Mucosa of descending colon (tissue), 3 donors: ENCODE measurements at places on chromosomes 1 and 21.
A peak's percentile ranks its signal among the peaks of the same experiment; 100 is the strongest.

GRCh38 chr1:941588-942383 lies 17.3 kb downstream of the NOC2L start:
- peak; percentile 68 for DNase-seq

GRCh38 chr1:171530676-171531075 lies 45.3 kb downstream of the PRRC2C start:
- DNase-seq, result no peak

DNA sequence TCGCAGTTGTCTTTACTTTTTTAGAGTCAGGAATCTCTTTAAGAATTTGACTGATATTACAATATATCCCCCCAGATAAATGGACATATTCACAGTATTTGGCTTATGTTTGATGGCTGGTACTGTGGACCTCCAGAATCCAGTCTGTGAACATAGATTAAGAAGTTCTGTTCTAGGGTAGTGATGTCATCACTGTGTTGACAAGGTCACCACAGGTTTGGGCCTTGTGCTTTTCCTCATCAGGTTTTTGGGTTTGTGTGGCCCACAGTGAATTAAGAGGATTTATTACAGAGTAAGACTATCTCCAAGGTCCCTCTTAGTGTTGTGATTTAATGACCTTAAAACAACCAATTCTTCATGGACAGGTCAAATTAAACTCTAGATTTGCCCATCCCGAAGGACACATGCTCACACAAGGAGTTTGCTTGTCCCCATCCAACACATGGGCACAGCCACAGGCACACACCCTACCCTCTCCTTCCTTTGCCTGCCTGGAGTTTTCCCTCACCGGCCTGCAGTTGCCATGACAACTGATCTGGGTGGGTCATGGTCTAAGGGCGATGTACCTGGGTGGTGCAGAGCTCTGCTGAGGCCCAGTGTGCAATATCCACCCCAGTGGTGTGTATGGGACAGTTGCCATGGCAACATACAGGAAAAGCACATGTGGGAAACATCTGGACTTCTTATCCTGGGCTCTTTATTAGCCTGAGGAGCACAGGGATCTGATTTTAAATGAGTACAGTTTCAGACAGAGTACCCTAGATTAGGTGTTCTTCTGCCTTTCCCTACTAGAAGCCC lies 98.6 kb downstream of the NAV1 start:
- no peak for DNase-seq

GRCh38 chr21:45404730-45405270 lies at the start of gene COL18A1:
TSS of gene COL18A1 (plus strand) at chr21:45405165. CDS start at chr21:45405231, 66 bp downstream.
- DNase-seq, result peak; percentile 56

GRCh38 chr1:241702442-241703373 lies 50.6 kb downstream of the WDR64 start:
- no peak for DNase-seq
